ENCODE measurements at places on chromosomes 3 and 15. TPM values are rescaled to one million over a fixed set of nuclear protein-coding genes. Genes with fewer than 3 reads are reported as not detected.

DNA sequence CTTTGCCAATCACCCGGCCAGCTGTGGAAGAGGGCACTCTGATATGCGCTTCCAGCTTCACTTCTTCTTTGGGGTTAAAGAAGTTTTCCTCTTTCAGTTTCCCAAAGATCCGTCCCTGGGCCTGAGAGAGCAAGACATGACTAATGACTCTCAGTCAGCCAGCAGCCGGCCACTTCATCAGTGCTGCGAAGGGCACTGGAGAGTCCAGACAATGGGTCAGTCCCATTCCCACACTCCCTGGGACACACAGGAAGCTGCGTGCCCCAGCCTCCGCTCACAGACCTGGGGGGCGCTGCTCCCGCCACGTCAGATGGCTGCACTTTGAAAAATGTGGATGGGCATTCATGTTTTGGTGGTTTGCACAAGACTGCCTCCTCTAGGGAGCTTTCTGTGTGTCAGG is 63.3 kb downstream of the SENP2 start:
- no peak for DNase-seq

DNA sequence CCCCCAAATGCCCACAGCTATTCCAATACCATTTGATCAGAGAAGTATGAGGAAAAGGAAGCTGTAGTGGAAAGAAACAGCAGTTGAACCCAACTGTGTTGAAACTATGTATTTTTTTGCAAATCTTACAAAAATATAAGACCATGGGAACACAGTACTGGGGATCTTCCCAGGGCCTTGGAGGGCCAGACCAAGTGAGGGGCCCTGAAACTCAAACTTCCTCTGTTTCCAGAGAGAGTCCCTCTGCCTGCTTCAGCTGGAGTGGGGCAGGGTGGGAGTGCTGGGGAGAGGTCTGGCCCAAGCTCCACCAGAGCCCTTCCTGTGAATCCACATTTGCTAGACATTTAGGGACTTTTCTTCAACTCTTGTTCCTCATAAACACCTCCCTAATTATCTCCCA is 263.9 kb downstream of the CHST2 start:
- DNase-seq, result no peak

GRCh38 chr3:27728195-27729087 is 6.3 kb upstream of the EOMES start:
- DNase-seq, result no peak

DNA sequence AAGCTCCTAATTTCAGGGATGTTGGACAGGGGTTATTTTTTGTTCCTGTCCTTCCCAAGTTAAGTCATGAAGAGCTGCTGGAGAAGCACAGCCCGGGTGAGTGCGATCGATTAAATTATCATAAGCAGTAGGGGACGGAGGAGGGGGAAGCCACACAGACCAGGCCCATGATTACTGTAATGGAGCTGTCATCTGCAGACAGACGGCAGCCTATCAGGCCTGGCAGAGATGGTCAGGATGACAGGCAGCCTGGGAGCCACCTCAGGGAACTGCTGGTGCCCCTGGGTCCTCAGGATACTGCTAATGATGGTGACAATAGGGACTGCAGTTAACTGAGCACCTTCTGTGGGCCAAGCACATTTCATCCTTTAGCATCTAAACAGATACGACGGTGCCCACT is 147.7 kb downstream of the RAB11A start:
- DNase-seq, result no peak

GRCh38 chr3:120875989-120876388 is 32.0 kb upstream of the STXBP5L start:
- DNase-seq, result no peak

GRCh38 chr3:52298149-52299098 is 10.8 kb downstream of the GLYCTK start:
- no peak for DNase-seq

GRCh38 chr3:52866427-52866826 is 30.9 kb downstream of the STIMATE start:
- DNase-seq, result no peak

DNA sequence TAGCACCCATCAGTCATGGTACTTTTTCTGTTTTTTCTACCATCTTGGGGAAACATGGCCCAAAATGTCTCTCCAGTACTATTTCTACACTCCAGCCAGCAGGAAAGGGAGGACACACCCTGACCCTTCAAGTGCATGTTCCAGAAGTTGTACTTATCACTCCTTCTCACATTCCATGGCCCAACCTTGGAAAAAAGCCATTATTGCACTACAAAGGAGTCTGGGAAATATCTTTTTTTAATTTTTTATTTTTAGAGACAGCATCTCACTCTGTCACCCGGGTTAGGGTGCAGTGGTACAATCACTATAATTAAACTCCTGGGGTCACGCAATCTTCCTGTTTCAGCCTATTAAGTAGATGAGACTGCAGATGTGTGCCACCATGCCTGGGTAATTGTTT is 100.0 kb upstream of the PPP2R3A start:
- no peak for DNase-seq

DNA sequence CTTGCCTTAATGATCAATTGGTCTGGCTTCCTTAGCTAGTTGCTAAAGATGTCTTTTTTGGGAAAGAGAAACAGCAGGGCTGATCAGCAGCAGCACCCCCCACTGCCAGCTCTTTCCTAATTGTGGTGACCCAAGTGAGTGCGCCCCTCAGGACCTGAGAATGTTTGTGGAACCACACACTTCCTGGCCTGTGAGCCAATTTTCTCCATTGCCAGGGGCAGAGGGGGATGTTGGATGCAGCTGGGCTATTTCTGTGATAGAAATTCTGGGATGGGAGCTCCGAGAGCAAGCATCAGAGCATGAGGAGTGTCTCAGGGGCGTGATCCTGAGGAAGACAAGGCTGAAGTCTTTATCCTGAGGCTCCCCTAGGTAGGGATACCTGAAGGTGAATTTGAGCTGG is 66.6 kb downstream of the CLDN11 start:
- DNase-seq, result no peak

DNA sequence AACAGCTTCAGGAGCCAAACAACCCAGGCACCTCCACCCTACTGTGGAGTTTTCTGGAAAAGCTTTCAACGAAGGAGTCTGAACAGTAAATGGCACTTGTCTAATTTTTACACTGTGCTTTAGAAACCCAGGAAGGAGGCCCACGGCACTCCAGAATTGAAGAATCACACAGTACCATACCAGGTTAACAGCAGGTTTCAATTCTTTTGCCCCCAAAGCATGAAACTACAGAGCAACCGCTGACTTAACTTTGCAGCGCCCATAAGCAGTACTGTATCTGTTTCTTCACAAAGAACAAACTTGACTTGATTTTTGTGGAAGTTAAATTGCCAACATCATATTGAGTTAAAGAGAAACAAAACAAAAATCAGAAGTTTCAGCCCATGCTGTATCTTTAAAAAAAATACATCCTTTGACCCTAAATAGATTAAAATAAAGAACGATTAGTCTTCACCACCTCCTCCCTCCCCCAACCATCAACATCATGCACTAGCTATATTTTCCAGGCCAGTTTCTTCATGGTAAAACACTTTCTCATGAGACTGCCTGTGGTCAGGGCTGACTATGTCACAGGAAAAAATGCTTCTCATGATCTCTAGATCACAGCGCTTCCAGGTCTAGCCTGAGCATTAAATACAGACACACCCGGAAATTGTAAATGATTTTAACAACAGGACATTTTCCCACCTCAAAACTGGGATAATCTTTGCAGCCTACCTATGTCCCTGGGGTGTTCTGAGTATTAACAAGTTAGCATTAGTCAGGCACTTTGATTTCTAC is 456.3 kb downstream of the FOXP1 start:
- DNase-seq, result no peak

- peak; percentile 84 for DNase-seq
Observed at GRCh38 chr3:124800511-124801258, 70.4 kb downstream of the UMPS start.

GRCh38 chr3:139830817-139831216 is 104.2 kb upstream of the CLSTN2 start:
- DNase-seq, result peak; percentile 85

DNA sequence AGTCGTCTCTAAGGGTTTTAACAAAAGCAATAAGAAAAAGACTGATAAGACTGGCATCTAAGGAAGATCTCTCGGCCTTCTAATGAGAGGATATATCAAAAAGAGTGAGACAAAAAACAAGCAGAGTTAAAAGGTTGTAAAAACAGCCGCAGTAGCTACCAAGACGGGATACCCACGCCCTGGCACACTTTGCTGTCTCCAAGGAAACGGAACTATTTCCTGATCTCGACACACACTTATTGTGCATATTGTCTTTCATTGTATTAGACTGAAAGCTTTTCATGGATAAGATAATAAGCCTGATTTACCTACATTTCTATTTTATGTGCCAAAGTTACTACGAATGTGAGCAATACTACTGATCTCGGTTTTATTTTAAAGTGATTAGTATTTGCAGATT is 161.5 kb upstream of the MCTP2 start:
- no peak for DNase-seq

- peak; percentile 60 for DNase-seq
Observed at GRCh38 chr15:70741107-70741531, 22.2 kb downstream of the UACA start.

DNA sequence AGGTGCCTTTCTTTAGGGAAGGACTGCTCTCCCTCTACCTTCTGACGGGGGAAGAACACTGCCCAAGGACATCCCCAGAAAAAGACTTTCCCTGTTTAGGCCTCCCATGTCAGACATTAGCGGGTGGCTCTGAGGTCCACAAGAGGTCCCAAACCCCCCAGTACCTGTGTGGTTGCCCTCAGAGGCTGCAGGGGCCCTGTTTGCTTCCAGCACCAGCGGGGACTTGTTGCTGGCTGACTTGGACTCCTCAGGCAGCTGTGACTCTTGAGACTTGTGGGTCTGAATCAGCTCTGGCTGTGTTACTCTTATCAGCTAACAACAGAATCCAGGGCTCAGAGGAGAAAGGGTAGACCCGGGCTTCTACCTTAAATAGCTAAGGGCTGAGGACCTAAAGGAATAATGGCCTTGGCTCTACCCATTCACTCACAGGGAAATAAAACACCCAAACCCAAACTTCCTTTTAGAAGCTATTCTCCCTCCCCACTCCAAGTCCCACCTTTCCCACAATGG is 39.2 kb downstream of the SEMA3G start:
- peak; percentile 16 for DNase-seq

DNA sequence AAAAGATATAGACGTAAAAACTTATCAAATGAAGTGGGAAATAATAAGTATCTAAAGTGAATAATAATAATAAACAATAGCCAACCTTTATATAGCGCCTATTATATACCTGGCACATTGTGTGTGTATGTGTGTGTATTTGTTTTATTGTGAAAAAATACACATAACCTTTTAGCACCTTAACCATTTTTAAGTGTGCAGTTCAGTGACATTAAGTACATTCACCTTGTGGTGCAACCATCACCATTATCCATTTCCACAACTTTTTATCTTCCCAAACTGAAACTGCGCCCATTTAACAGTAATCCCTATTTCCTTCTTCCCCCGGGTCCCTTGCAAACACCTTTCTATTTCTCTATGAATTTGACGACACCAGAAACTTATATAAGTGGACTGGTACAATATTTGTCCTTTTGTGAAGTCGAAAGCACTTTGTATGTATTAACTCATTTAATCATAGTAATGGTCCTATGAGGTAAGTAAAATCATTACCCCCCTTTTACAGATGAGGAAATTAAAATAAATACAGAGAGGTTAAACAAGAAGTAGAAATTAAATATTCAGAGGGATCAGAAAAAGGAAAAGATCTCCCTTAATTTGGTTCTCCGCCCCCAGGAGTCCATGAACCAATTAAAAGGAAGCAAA is 33.5 kb downstream of the GJD2 start:
- no peak for DNase-seq

GRCh38 chr15:34853001-34853758 is 57.8 kb upstream of the ACTC1 start:
- DNase-seq, result no peak

GRCh38 chr3:119084371-119085069 is 49.9 kb upstream of the IGSF11 start:
- no peak for DNase-seq

DNA sequence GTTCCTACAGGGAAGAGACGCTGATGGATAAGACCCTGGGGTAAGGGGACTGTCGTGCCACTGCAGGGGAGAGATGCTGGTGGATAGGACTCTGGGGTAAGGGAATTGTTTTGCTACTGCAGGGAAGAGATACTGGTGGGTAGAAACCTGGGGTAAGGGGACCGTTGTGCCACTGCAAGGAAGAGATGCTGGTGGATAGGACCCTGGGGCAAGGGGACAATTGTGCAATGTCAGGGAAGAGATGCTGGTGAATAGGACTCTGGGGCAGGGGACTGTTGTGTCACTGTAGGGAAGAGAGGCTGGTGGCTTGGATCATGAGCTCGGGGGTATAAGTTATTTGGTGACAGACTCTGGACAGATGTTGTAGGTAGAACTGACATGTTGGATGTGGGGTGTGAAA is 37.6 kb downstream of the WNT7A start:
- no peak for DNase-seq

DNA sequence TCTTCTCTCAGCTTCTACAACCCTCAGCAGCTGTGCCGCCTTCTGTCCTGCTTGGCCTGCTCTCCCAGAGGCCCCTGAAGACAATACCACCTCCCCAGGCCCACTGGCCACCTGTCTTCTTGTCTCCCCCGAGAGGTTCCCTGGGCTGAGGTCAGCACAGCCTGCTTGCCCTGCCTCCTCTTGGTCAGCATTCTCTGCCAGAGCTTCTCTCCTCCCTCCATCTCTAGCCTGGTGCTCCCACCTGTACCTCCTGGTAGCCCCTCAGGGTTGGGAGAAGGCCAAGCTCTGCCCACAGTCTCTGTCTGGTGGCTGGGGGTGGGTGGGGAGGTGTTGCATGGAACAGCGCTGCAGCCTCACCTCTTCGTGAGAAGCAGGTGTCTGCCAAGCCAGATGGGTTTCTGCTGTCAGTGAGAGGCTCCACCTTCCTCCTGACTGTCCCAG is 5.6 kb upstream of the ISLR start:
- DNase-seq, result no peak

DNA sequence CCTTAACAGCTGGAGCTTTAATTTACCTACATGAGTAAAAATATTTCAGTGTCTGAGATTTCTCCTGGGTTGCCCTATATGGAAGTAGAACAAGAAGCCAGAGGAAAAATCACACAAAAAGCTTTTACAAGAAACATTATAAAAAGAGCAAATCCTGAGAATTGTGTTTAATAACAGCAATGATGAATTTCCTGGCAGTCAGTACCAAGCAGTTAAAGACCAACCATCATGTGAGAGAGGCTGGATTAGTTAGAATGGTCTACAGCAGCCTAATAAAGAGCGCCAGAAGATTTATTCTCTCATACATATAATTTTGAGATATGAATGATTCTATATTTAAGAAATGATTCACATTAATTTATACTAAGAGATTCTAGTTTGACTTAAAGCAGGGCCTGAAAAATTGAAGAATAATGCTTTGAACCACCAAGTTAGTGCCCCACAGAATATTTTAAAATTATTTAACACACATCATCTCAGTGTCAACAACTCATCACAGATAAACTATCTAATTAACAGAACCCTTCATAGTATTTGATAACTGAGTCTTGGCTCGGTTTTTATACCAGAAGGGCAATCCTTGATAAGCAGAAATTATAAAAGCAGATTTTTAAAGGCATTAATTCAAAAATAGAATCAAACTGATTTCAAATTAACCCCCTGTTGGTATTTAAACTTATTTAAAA is 59.9 kb upstream of the DPH6 start:
- DNase-seq, result no peak

PLSCR2 gene
- polyA plus RNA-seq, result not detected

IL20RB gene
- polyA plus RNA-seq, result 0.57 TPM

CCR2 gene
- polyA plus RNA-seq, result 0.43 TPM

IQCF5 gene
- polyA plus RNA-seq, result not detected

PLA2G4D gene
- polyA plus RNA-seq, result not detected

ZNF80 gene
- not detected for polyA plus RNA-seq

LSAMP gene
- 1.4 TPM for polyA plus RNA-seq

CIP2A gene
- polyA plus RNA-seq, result 0.52 TPM

CHRNA3 gene
- polyA plus RNA-seq, result 0.11 TPM

IL17RE gene
- polyA plus RNA-seq, result 1.2 TPM

CFAP100 gene
- not detected for polyA plus RNA-seq

Measured in right cardiac atrium (tissue), 5 donors.